ENCODE measurements at places on chromosomes 1 and 21. TPM values are rescaled to one million over a fixed set of nuclear protein-coding genes. Genes with fewer than 3 reads are reported as not detected.

Gene RXFP4
- not detected for total RNA-seq

- peak; percentile 25 for DNase-seq
Measured at GRCh38 chr1:10754568-10755329, 41.7 kb downstream of the CASZ1 start.

- DNase-seq = no peak
Measured at GRCh38 chr1:245894843-245895242, 612.2 kb downstream of the SMYD3 start.

DNA sequence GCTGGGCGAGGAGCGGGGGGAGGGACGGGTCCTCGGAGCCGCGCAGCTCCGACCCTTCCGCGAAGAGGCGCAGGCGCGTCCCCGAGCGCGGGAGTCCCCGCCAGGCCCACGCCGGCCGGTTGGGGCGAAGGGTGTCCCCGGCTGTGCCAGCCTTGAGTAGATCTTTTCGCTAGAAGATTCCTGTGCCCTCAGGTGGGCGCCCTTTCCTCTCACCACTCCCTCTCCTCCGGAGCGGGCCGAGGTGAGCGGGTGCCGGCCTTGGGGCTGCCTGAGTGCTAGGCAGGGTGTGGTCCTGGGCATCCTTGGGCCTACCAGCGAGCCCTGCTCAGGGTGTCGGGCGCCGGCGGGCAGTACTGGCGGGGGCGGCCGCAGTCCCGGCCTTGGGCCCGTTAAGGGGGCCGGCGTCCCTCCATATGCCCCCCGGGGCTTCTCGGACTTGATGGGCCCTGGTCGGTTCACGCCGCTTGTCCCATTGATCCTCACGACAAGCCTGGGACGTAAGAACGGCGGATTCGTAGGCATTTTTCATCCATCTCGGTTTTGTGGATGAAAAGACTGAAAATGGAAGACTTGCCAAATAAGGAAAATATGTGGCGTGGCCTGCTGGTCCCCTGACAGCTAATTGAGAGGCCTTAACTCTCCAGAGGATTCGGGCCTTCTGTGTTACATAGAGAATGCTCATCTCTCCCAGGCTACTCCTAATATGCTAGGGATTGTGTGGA is 712 bp downstream of the DEGS1 start:
- no peak for DNase-seq

- DNase-seq = no peak
Measured at GRCh38 chr1:76109404-76109803, 34.9 kb downstream of the ST6GALNAC3 start.

DNA sequence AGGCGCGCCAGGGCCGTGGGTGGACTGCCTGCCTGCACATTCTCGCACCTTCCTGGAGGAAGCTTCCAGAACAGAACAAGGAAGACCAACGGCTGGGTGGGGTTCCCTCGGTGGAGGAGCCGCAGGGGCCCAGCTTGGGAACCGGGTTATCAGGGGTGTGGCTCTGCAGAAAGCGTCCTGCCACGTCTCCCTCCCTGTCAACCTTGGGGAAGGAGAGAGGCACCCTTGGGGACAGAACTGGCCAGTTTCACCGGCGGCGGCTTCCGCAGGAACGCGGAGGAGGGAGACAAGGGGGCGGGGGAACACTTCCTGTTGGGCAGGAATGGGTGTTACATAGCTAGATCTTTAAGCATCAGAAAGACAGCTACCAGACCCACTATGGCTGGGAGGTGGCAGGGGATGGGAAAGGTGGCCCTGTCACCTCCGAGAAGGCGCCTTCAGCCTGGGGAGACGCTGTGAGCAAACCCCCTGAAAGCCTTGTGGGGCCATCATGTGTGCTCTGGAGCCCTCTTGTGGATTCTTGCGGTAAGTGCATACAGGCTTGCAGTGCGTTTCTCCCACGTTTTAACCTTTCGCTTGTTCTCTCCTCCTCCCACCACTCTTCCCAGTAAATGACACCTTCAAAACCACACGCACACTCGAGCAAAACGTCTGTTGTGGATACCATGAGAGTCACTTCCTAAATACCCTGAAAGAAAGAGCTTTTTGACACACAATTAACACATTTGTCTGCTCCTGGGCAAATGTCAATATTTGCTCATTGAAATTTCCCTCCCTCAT is 3.8 kb upstream of the PLEKHA6 start:
- no peak for DNase-seq

- DNase-seq = no peak
Measured at GRCh38 chr1:164475834-164476233, 83.2 kb upstream of the PBX1 start.

GRCh38 chr1:94036730-94037129 is 84.2 kb downstream of the ABCA4 start:
- no peak for DNase-seq

- no peak for DNase-seq
Measured at GRCh38 chr1:109655615-109656519, at the start of gene GSTM4. TSS of gene GSTM4 (plus strand) at chr1:109656099. CDS start at chr1:109656390, 291 bp downstream.

DNA sequence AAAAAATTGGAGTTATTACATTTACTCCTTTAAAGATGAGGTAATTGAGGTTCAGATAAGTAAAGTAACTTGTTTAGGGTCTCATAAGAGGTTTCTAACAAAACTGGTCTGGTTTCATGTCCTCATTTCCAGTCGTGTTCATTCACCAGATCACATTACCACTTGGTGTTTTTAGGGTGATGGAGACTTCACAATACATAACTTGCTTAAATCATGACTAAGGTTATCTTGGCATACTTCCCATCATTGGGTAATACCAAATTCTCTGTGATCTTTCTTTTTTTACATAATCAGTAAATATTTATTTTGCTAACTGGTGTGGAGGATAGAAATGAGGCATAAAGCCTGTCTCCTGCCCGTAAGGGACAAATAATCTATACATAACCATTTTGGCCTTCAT is 31.6 kb upstream of the RPTN start:
- DNase-seq = no peak

GRCh38 chr1:174428033-174428432 is 19.7 kb upstream of the GPR52 start:
- no peak for DNase-seq

DNA sequence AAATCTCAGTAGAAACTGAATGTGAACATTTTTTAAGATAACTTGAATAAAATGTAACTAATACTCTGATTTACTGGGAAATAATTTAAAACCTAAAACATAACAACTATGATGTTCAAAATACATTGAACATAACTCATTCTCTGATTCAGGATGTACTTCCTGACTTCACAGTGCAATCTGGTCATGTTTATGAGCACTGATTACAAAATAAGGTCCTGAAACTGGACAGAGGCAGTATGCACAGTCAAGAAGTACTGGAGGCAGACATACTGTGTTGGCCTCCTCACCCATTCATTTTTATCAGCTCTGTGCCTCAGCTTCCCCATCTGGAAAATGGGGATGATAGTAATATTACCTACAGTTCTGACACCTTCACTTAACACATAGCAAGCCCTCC is 651.3 kb downstream of the PTPRC start:
- no peak for DNase-seq
